CD4-positive, alpha-beta T cell treated with Interleukin-1 beta for 1 hour (primary cell): ENCODE measurements at places on chromosomes 5 and 9.
A peak's percentile ranks its signal among the peaks of the same experiment; 100 is the strongest.

- no peak for DNase-seq
These were observed 7.0 kb downstream of the NFIB start for GRCh38 chr9:14306672-14307660.

GRCh38 chr5:177501874-177502678, 4.7 kb upstream of the PDLIM7 start:
- no peak for DNase-seq

DNA sequence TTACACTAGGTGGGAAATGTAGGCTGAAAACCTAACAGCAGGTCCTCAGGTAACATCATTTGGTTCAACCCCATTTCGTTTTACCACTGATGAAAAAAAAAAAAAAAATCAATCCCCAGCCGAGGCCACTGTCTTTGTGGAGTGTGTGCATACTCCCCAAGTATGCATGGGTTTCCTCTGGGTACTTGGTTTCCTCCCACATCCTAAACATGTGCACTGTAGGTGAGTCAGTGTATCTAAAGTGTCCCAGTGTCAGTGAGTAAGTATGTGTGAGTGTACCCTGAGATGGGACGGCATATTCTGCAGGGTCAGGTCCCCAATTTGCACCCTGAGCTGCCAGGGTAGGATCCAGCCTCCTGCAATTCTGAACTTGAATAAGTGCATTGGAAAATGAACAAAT, 966.5 kb upstream of the DMAC1 start:
- DNase-seq: no peak

DNA sequence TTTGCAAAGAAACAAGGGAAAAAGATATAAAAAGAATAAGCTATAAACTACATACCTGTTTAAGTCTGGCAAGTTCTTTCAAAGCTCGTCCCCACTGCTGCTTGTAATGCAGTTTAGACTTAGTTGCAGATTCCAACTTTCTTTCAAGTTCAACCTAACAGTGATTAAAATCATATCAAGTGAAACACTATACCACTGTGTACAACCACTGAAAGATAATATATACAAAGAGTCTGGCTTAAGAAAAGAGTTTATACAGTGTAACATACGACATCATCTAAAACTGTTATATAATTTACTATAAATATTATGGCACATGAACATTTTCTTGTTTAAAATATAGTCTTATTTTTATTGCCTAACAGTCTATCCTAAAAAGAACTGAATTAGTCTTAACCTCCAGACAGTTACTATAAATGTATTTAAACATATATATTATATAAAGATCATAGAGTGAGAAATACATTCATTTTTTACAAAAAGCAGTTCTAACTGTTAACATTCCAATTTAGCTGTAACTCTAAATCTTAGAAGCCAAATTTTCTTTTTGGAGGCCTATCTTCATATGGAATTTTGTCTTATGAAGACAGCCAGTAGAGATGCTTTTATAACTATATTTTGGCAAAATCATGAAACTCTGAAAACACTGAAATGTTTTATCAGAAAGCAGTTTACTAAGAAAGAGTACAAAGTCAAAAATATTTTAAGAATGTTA, 58.6 kb downstream of the CEP120 start:
- DNase-seq: no peak

DNA sequence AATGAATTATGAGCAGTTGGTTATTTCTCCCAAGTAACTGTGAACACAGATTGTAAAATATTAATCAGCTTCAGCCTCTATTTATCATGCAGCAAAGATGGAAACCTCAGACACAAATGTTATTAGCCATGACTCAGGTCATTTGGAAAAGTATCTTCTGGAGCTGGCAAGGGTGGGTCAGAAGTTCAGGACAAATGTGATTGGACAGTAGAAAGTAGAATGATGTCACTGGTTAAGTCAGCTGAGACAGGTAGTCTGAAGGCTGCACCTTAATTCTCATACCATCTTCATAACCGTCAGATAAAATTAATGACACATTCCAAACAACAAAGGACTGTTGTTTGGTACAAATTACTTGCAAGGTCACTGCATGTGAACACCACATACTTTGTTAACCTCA, 140.2 kb downstream of the EMB start:
- DNase-seq: no peak

- DNase-seq: no peak
These were observed 176.7 kb upstream of the ADAMTSL1 start for GRCh38 chr9:18297056-18297841.

GRCh38 chr5:28328681-28329080, 1290.3 kb upstream of the CDH9 start:
- no peak for DNase-seq

- DNase-seq: no peak
These were observed 559.2 kb upstream of the TLE4 start for GRCh38 chr9:79012561-79012960.

- peak; percentile 11 for DNase-seq
These were observed 9.7 kb downstream of the SPINK1 start for GRCh38 chr5:147821766-147822165.

- DNase-seq: no peak
These were observed 234.7 kb downstream of the SYK start for GRCh38 chr9:91036356-91036755.

GRCh38 chr5:178486239-178486641, 104.0 kb downstream of the COL23A1 start:
- DNase-seq: no peak

DNA sequence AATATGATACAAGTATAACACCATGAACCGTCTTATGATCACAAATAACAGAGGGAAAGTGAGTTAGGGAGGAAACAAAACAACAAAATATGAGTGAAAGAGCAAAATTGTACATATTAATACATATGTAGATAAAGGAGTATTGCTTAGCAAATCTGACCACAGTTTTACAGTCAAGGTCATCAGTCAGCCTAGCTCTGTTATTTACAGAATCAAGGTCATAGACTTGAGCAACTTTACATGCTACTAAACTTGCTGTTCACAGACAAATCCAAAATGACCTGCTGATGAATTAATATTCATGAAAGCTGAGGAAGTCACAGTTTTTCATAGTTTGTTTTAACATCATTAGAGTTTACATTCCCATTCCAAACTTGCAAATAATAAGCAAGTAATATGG, 1387.7 kb upstream of the ACO1 start:
- DNase-seq: no peak

- DNase-seq: peak; percentile 24
These were observed 942 bp downstream of the PHF2 start for GRCh38 chr9:93577078-93577974.

GRCh38 chr5:123717139-123717538, 205.2 kb downstream of the CSNK1G3 start:
- DNase-seq: no peak

GRCh38 chr9:79768194-79768593, 196.4 kb downstream of the TLE4 start:
- DNase-seq: no peak

DNA sequence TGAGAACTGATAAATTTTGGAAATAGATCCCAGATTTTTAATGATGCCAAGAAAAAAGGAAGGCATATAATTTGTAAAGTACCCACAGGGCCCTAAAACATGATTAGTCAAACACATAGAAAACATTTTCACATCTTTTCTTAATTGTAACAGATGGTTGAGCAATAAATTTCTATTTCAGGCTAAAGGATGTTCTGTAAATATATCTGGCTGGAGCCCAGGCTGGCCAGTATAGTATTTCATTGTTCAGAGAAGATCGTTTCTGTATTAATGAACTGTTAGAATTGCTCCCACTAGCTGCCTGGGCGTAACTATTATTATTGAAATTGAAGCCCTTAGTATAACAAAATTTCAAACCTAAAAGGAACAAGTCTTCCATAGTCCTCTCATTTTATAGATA, 105.3 kb upstream of the SMC2 start:
- no peak for DNase-seq

- DNase-seq: no peak
These were observed 119.6 kb upstream of the TLX3 start for GRCh38 chr5:171189442-171189841.

GRCh38 chr5:159971038-159971437, 37.9 kb upstream of the TTC1 start:
- DNase-seq: no peak

GRCh38 chr9:93864032-93864431, 91.1 kb downstream of the BARX1 start:
- no peak for DNase-seq

DNA sequence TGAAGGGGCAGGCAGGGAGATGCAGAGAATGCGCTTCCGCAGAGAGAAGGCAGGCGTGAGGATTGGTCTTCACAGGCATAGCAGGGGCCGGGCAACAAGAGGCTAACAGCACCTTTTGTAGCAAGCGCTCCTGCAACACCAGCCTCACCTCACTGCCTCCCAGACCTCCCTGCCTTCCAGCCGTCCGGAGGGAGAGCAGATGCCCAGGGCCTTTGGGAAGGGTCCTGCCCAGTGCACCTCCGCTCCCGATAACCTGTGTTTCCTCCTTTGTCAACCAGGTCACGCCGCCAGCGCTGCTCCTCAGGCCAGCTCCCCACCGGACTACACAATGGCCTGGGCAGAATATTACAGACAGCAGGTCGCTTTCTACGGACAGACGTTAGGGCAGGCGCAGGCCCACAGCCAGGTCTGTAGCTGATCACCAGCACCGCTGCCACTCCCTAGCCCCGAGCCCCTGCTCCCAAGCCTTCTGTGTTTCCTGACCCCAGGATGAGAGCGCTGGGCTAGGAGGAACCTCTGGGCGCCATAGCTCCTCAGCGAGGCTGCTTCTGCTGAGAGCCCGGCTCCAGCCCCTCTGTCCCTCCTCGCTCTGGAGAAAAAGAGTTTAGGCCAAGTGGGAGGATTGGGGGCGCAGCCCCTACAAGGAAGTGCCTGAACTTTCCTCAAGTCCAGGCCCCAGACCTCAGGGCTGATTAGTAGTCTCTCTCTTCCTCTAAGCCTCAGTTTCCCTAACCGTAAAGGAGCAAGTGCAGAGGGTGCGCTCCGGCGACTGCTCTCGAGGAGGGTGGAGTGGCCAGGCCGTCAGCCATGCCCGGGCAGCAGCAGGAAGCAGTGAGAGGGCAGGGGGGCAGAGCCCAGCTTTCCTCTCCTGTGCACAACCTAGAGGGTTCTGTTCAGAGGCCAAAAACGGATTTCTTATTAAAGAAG, 28.4 kb upstream of the PRDM12 start:
- no peak for DNase-seq

DNA sequence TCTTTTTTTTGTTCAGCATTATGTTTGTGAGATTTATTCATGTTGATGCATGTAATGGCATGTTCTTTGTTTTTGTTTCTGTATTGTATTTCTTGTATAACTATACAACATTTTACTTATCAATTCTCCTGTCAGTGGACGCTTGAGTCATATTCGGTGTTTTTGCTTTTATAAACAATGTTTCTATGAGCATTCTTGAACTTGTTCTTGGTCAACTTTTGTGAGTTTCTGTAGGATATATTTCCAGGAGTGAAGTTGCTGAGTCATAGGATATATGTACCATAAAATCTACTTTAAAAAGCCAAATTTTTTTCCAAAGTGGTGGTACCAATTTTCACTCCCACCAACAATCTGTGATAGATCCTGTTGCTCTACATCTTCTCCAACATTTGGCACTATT, 104.8 kb downstream of the VCAN start:
- no peak for DNase-seq

DNA sequence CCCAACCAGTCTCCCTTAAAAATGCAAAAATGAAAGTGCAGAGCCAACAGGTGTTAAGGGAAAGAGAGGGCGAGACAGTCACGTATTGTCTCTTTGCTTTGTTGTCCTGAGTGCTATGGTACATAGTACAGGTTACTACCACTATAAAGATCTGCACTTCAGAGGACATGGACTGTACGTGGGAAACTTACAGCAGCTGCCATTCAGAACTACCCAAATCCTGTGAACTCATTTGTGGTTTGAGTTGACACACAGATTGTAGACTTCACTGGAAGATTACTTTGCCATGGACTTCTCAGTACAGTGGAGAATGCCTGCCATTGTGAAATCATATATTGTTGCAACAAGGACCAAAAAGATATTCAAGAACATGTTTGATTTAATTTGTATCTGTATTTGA, 34.8 kb downstream of the FBXO38 start:
- no peak for DNase-seq
